Thymus (tissue), 14 donors: ENCODE measurements at places on chromosomes 16 and 17.

DNA sequence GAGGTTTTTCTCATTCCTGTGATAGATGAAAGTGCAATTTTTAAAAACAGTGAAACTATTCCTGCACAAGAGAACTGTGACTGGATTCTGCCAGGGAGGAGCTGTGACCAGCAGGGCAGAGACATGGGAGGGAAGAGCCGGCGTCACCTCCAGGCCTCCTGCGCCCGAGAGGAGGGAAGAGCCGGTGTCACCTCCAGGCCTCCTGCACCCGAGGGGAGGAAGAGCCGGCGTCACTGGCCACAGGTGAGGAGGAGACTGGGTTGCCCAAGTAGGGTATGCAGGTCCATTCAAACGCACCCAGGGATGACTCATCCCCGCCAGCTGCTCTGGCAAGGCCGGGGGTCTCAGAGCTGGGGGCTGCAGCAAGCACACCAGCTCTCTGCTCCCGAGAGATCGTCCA is 56.7 kb downstream of the METRNL start:
- DNase-seq, result no peak

- no peak for DNase-seq
These were observed 4.7 kb downstream of the NATD1 start for GRCh38 chr17:21248500-21248899.

- DNase-seq, result no peak
These were observed 5.6 kb downstream of the MMD start for GRCh38 chr17:55416000-55416399.

GRCh38 chr17:77723909-77724875 is 234.3 kb upstream of the TNRC6C start:
- no peak for DNase-seq

DNA sequence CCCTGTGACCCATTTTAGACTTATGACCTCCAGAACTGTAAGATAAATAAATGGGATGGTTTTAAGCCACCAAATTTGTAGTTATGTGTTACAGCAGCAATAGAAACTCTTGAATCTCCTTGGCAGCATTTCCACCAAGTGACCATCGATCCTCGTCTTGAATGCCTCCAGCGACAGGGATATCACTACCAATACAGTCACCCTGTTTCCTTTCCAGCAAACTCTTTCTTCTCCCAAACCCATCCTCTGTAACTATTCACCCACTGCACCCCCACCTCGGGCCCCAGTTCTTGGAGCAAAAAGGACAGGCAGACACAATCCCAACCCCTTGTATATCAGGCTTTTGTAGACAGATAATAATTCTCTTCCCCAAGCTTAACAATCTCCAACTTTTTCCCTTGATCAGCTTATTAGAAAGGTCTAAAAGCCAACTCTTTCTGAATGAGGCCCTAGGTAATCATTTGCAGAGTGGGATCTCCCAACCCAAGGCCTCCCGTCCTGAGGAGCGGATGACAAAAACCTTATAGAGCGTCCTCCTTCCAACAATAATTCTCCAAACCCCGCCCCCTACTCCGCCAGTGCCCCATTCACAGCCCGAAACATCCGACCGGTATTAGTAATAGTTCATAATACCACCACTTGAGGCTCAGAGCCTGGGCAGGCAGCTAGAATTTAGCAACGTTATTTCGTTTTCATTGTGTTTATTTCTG is 14.7 kb upstream of the PLLP start:
- DNase-seq, result no peak
